ENCODE measurements at places on chromosomes 7 and 10.
A peak's percentile ranks its signal among the peaks of the same experiment; 100 is the strongest.

DNA sequence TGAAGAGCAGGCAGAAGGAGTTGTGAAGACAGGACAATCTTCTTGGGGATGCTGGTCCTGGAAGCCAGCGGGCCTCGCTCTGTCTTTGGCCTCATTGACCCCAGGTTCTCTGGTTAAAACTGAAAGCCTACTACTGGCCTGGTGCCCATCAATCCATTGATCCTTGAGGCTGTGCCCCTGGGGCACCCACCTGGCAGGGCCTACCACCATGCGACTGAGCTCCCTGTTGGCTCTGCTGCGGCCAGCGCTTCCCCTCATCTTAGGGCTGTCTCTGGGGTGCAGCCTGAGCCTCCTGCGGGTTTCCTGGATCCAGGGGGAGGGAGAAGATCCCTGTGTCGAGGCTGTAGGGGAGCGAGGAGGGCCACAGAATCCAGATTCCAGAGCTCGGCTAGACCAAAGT lies 1.5 kb downstream of the CHPF2 start:
- DNase-seq = no peak

DNA sequence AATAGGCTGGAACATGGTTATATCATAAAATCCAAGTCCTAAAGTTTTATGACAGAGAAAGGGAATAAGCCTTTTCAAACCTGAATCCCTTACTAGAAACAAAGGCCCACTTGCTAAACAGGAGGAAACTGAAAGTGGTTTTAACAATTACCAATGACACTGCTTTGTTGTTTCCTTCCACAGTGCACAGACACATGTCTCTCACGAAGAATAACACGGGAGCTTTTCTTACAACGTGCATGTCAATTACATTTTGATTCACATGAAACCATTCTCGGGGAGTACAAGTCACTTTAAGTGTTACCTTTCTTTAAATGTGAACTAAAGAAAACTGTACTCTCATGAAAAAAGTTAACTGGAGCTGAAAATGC lies 1.4 kb downstream of the MRPS33 start:
- DNase-seq = no peak

GRCh38 chr7:16934722-16935340 lies 53.0 kb upstream of the AGR3 start:
- no peak for DNase-seq

GRCh38 chr7:131844369-131844768 lies 287.9 kb upstream of the PODXL start:
- no peak for DNase-seq

- no peak for DNase-seq
Observed at GRCh38 chr10:17644485-17644943, 563 bp downstream of the STAM start.

DNA sequence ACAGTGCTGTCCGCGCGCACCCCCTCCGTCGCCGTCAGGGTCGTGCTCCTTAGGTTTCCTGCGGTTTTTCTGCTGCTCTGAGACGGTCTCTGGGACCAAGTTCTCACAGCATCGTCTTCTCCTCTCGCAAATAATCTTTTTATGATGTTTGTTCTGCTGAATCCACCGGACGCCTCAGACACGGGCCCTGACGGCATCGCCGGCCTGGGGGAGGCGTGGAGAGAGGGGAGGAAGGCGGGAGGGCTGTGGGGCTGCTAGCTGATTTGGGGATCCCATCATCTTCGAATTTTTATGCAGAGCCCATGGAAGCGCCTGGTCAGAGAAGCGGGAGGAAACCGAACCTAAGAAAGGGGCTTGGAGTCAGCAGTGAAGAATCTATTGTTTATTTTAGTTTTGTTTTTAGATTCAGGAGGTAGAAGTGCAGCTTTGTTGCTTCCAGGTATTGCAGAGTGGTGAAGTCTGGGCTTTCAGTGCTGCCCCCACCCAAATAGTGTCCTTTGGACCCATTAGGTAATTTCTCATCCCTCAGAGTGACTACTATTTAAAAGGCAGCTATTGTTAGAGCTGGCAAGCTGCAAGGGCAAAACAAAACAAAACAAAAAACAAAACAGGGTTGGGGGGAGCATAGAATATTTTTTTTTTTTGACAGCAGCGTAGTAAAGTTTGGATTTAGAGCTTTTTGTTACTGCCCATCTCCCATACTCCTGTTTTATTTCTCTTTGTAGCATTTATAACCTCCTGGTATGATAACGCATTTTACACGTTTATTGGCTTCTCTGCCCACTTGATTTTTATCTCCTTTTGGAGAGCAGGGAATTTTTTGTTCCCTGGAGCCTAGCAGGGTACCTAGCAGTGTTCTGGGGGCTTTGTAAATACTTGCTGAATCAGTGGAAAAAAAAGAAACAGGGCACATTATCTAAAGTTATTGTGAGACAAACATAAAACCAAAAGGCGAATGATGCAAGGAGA lies 92.6 kb downstream of the SPAG6 start:
- DNase-seq = no peak

- no peak for DNase-seq
Observed at GRCh38 chr7:37062560-37062859, 338.2 kb upstream of the AOAH start.

DNA sequence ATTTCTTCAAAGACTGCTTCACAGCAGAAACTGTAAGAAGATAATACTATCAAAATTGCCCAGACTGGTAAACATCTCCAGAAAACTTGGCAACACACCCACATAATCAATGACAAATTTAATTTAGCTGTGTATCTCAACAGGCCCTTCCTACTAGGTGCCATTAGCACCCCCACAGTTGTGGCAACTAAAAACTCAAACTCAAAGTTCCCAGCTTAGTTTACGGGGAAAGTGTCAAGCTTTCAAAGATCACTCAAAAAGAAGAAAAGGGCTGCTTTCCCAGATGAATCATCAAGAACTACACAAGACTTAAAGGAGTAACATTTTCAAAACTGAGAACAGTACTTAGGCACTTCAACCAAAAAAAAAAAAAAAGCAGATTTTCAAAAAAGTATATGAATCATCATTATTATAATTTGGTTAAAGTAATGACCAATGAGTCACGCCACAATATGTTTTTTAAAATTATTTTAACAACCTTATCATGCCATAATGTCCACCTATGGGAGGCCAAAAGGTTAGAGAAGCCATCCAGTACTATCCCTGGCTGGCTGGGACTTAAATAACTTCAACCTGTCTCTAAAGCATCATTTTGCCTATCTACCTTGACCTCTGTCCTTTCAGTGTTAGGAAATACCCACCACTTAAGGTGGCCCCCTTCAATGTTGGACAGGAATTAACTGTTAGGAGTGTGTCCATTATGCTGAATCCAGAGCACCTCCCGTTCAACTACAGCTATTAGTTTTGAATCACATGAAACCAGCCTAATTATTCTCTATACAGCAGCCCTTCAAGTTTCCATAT lies 90.8 kb downstream of the ZFAND4 start:
- DNase-seq = no peak

GRCh38 chr7:100568896-100569844 lies 4.5 kb downstream of the SAP25 start:
- peak; percentile 68 for DNase-seq

DNA sequence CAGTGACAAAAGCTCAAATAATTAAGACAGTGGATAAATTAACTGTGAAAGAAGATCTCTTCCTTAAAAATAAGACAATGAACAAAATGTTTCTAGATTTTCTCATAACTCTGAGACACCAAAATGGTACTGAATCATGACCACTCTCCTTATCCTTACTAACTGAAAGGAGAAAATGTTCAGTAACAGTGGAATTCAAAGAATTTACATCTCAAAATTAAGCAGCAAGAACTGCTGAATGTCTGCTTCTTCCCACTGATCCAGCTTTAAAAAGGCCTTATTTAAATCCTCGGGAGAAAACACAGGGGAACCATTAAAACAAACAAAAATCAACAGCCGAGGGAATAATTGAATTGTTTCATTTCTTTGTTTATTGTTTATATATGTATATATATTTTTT lies 27.3 kb upstream of the PLXDC2 start:
- no peak for DNase-seq

- no peak for DNase-seq
Observed at GRCh38 chr7:90173127-90173844, 19.0 kb downstream of the STEAP1 start.

GRCh38 chr7:118473271-118473670 lies 248.8 kb downstream of the ANKRD7 start:
- no peak for DNase-seq

GRCh38 chr10:124743191-124744101 lies 732 bp downstream of the FAM53B start:
- DNase-seq = no peak

GRCh38 chr7:108267615-108268014 lies 137.5 kb upstream of the LAMB4 start:
- DNase-seq = no peak

DNA sequence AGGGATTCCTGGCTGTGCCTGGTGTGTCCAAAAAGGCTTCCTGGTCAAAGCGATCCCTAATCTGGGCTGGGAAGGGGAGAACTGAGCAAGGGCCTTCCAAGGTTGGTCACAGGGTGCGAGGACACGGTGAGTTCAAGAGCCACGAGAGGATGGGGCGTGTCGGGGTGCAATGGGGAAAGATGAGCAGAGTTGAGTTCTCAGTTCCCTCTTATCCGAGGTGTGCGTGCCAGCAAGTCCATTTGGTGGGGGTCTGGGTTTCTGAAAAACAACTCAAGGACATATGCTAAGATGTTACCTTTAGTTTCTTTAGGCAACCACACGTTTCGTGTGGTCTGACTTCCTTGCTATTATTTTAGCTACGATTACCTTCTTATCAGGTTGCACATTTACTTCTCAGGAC lies 1.3 kb downstream of the ZNF775 start:
- DNase-seq = no peak

Measured in NCI-H1105 (cell line).